HEK293T (cell line): ENCODE measurements at places on chromosomes 3 and 15.

DNA sequence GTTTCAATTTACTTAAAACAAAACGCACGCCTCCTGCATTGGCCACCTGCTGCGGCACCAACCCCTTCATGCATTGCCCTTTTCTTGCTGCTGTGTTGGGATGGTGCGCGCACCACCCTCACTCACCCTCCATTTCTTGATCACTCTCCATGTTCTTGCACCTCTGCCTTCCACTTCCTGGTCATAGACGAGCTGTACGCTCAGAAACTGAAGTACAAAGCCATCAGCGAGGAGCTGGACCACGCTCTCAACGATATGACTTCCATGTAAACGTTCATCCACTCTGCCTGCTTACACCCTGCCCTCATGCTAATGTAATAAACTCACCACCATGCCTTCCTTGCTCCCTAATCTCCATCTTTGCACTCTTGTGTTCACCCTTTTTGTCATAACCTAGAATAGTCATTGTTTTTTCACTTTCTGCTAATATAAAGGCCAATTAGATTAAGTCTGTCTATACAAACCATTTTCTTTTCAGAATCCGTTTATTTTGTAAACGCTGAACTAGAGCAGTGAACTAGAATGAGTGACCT, 21.4 kb downstream of the TPM1 start:
- no peak for DNase-seq

- DNase-seq, result no peak
These were observed 129.0 kb upstream of the LIPC start for GRCh38 chr15:58302832-58303231.

- DNase-seq, result peak; percentile 50
These were observed 252.0 kb downstream of the CACNA2D3 start for GRCh38 chr3:54374214-54374852.

DNA sequence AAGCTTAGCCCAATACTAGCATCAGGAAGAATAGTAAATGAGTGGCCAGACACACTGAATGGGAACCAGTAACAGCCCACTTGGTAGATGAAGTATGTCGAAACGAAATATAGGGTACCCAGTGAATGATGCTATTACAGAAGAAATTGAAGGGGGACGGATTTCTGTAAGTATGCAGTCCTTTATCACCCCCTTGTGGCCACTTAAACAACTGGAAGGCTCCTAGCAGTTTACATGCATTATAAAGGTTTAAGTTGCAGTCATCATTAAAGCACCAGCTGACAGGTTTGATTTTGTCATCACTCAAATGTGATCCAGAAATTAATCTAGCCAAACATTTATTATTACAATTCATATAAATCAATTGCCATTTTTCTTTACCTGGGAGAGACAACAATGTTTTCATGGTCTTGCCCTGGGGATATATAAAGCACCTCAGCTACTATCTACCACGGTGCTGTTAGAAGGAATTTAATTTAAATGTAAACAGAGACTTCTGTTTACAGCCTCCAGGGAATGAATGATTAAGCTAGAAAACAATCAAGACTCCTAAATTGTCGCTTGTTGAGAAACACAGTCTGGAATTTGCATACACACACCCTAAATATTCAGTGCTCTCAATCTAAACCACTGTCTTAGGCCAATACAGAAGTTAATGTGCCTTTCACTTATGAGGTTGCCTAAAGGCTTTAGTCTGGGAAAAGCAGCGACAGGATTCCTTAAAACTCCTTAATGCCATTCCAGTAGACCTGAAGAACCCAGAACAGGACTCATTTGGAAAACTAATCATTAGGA, 7.8 kb downstream of the EIF1B start:
- peak; percentile 46 for DNase-seq

DNA sequence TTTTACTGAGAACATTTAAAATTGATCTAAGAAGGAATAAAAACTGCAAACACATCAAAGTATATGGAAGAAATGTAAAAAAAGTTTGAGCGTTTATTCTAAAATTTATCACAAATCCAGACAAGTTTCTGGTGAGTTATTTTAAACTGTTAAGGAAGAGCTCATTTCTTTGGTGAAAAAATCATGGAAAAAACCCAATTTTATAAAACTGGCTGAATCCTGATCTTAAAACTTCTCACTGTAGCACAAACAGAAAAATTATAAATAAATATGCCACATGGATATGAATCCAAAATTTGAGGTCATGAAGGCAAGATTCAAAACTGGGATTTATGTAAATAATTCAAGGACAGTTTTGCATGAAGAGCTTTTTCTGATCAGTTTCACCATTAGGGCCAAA, 205.1 kb upstream of the RGMA start:
- DNase-seq, result no peak

DNA sequence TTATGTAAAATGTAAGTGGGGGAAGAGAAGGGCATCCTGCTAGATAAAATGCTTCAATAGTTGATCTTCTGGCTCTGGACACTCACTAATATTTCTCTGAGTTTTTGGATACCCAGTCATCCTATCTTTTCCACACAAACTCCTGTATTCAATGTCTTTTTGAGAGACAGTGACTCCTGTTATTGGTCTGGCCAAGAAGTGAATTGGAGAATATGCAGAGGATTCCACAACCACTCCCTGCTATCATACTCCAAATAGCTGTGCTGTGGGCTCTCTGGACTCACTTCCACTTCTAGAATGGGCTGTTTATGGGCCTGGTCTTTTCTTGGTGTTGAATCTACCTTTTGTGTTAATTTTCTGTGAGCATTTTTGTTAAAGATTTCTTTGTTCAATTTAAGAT, 376.8 kb downstream of the NLGN1 start:
- DNase-seq, result no peak

GRCh38 chr3:109863701-109864100, 526.4 kb upstream of the DPPA4 start:
- no peak for DNase-seq

GRCh38 chr3:72548981-72549380, 299.3 kb downstream of the SHQ1 start:
- no peak for DNase-seq

- no peak for DNase-seq
These were observed 67.1 kb downstream of the CEMIP start for GRCh38 chr15:80846031-80846815.

DNA sequence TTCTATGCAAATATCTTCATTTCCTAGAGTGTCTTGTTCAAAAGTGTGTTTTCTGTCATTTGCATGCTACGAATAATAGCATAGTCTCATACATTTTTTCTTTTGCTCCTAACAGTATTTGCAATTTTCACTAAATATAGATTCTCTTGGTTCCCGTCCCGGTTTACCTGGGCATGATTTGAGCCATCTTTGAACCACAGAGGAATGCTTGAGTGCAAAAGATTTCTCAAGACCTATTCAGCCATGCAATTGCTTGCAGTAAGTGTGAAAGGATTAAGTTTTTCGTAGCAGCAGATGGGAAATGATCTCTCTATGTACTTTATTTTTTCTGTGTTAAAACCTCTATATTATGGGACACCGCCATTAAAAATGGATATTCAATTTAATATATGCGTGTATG, 733.0 kb downstream of the ZPLD1 start:
- no peak for DNase-seq

DNA sequence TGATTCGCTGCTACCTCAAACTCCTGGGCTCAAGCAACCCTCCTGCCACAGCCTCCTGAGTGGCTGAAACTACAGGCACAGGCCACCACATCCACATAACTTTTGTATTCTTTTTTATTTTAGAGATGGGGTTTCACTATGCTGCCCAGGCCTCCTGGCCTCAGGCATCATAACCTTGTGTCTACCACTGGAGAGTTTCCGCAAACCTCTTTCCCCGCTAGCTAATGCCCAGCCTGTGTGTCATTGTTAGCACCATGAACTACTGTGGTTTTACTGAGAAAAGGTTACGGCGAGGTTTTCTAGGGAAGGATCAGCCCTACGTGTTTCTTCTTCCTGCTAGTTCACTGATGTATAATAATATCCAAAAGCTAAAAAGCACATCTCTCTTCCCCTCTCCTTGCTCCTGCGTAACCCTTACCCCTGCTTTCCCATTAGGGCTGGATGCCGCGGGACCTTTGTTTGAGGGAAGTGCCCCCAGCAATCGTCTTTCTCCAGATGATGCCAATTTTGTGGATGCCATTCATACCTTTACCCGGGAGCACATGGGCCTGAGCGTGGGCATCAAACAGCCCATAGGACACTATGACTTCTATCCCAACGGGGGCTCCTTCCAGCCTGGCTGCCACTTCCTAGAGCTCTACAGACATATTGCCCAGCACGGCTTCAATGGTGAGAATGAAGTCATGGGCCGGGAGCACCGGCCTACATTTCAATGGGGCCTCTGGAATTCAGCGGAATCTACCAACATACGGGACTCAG, 113.7 kb downstream of the LIPC start:
- DNase-seq, result no peak

- no peak for DNase-seq
These were observed 205.5 kb upstream of the CD96 start for GRCh38 chr3:111336511-111336910.

DNA sequence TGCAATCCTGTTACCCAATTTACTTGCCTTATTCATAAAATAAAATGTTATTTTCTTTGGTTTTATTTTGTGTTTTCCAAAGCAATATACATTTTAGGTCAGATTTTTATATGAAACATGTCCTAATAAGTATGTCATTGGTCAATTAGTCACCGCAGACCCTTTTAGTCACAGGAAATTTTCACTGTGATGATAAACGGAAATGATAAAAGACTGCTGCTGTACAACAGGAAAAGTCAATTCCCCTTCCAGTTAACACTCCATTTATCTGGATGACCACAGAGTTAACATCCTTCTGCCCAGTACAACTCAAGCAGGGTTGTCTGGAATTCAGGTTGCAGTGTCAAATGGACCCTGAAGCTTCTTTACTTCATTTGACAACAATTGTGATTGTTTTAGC, 175.2 kb downstream of the LSAMP start:
- no peak for DNase-seq

GRCh38 chr3:168330983-168331382, 235.3 kb upstream of the GOLIM4 start:
- no peak for DNase-seq

DNA sequence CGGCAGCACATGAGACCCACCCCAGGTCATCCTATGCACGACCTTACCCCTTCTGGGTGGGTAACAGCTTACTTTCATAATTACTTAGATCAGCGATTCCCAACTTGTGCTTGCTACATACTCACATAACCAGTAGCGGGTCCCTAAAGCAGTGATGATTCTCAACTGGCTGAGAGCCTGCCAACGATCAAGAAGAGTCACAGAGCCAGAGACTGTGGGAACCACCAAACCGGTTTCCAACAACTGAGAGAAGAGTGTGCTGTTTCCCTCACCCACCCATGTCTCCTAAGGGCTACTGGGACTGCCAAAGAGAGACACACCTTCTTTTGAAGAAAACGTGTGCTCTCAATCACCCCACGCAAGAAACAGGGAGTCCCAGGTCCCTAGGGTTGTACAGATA, 12.0 kb upstream of the XXYLT1 start:
- DNase-seq, result no peak

- no peak for DNase-seq
These were observed 181.8 kb downstream of the MCTP2 start for GRCh38 chr15:94412979-94413746.

- no peak for DNase-seq
These were observed 74.1 kb upstream of the POMGNT2 start for GRCh38 chr3:43180027-43180426.

- no peak for DNase-seq
These were observed 93.8 kb downstream of the LINGO1 start for GRCh38 chr15:77538793-77539497.

DNA sequence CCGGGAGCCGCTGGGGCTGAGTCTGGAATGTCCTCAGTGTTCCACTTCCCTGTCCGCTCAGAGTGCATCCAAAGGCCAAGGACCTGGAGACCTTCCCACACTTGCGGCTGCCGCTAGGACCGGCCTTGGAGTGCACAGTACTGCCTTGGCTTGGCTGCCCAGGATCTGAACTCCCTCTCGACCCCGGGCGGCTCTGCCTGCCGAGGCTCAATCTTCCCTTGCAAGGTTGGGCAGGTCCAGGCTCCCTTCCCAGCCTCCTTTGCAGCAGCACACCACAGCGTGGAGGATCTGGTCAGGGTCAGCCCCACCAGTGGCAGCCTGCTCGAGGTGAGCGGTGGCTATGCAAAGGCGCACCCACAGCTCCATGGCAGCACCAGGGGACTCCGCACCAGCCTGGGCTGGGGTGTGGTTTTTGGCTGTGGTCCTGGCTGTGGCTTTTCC, 69.2 kb downstream of the PLXNA1 start:
- DNase-seq, result no peak

DNA sequence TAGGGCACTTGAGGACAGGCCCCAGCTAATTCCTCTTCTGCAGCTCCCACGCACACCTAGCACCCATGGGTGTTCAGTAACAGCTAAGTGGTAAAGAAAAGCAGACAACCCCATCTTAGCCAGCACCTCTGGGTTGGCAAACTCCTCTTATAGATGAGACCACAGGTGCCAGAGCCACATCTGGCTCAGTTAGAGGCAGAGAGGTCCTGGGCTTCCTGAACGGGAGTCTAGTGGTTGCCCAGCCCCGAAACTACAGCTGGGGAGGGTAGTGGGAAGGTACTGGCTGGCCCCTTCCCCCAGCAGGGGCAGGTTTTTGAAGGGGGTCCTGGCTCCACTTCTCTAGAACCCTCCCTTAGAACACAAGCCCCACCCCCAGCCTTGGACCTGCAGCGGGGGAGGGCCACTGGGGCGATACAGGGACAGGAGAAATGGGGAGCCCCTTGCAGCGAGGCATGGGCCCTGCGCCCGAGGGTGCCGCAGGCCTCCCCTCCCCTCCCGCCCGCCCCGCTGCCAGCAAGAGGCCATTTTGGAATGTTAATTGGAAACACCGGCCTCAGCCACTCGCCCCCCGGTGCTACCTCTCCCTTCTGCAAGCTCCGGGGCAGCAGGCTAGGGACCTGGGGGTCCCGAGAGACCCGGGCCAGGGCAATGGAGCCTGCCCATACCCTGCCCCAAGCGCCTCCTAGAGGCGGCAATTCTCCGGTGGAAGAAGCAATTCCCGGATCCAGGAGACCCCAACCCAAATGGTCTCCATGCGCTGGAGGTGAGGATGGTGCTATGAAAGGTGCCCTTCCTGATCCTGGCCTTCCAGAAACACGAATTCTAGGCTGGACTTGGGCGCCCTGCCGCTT, 1.5 kb downstream of the DUSP7 start:
- DNase-seq, result no peak

DNA sequence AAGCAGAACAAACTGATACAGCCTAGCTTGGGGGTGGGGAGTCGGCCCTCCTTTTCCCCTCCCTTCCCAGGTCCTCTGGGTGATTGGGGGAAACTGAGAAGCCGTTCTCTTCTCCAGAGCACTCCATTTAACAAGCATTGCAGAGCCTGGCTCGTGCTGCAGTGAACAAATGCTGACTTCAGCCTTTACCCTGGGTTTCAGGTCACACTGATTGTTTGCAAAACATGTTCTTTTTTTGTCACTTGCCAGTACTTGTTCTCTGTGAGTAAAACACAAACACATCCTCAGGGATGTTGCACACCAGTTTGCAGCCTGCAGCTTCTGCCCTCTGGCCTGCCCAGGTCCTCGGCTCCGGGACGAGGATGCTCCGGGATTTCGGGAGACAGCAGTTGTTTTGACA, 132.8 kb downstream of the PGPEP1L start:
- DNase-seq, result no peak
